ENCODE measurements at places on chromosomes 6 and 20.
A peak's percentile ranks its signal among the peaks of the same experiment; 100 is the strongest.

GRCh38 chr20:5845681-5846615 lies 95.7 kb downstream of the SHLD1 start:
- DNase-seq, result no peak

- no peak for DNase-seq
Measured at GRCh38 chr20:50039706-50040431, 57.1 kb downstream of the SNAI1 start.

DNA sequence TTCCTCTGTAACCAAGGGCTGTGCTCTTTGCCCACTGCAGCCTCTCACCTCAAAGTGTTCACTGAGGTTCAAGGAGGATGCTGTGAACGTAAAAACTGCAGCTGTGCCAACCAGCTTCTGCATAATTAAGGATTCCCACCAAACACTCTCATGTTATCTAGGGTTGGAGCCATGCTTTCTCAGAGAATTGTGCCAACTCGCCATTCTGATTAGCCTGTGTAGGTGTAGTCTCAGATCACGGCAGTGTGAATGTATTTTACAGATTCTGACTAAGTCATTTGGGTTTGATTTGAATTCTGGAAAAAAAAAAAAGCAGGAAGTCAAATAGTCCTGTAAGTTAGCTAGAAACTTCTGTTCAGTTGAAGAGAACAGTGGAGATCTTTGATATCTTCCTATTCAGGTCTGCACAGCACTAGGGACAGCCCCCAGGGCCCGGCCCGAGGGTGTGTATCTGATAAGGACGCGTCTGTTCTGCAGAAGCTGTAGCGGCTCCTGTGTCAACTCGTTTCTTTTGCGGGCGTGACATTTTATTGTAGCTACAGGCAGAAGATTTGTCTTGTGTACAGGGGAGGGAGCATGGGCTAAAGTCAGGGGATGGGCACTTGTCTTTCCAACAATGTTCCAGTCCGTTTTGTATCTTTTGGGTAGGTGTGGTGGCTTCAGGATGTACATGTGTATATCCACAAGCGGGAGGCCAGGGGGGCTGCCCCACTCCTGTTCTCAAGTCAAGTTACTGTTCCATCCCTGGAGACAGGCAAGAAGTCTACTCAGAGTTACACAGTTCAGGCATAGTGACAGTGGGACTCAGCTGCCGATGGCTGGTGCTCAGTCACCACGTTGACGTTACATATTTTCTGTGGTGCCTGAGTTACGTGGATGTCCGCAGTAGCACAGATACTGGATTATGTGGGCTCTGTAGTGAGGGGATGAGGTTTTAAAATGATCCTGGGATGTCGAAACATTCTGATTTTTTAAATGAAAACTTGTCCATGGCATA lies 12.4 kb downstream of the IRF4 start:
- no peak for DNase-seq

- no peak for DNase-seq
Measured at GRCh38 chr20:51383891-51384510, 158.5 kb downstream of the NFATC2 start.

- DNase-seq, result no peak
Measured at GRCh38 chr6:45609141-45609638, 231.5 kb upstream of the SUPT3H start.

DNA sequence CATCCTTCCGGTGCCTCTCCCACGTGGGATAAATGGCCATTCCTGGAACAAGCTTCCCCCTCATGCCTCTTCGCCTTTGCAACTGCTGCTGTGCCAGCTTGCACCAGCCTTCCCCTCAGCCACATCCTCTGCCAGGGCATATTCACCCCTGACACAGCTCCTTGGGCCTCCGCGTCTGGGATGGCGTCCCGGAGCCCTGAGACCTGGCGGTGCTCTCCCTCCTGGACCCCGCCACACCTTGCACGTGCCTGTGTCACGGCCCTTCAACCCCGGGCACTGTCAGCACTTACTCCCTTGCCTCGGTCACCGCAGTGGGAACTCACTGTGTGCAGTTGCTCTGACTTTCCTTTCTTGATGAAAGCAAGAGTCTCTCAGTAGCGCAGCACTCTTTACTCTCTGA lies 13.2 kb downstream of the BPHL start:
- DNase-seq, result no peak

DNA sequence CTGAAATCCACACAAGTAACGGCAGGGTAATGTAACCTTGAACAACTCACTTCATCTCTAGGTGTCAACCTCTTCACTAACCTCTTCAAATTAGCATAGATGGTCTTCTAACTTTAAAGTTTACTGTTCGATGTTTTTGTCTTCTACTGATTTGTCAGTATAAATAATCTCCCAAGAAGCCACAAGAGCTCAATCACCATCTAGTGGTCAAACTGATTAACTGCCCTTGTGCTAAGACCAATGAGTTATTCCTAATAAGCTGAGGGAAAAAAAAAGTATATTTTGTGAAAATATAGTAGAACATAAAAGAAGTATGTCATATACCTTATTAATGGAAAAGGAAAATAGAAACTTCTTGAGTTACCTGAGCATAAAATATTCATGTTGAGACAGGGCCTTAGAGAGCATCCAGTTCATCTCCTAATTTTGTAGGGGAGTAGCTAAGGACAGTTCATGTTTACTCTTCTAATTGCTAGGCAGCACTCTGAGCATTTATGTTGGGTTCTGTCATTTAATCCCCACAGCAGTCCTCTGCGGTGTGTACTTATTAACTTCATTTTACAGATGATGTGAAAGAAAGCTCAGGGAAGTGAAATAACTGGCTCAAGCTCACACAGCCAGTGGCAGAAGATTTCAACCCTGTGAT lies 317.1 kb downstream of the ESR1 start:
- DNase-seq, result peak; percentile 70

DNA sequence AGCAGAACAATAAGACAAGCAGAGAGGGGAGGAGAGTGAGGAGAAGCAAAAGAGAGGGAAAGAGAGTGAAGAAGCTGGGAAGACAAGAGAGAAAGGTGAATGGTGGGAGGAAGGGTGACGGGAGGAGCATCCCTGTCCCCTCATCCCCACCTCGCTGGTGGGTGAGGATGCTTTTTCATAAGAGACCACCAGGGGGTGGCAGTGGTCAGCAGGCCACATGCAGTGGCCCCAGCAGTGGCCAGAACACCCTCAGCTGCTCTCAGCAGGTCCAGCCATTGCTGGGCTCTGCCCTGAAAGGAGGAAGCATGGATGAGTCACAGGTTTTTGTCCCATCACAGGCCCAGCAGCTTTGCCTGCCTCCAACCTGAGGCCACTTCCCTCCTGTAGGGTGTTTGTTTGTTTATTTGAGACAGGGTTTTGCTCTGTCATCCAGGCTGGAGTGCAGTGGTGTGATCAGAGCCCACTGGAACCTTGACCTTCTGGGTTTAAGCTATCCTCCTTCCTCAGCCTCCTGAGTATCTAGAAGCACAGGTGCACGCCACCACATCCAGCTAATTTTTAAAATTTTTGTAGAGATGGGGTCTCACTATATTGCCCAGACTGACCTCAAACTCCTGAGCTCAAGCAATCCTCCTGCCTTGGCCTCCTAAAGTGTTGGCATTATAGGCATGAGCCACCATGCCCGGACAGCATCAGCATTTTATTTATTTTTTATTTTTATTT lies 24.0 kb downstream of the FGD2 start:
- DNase-seq, result peak; percentile 84

DNA sequence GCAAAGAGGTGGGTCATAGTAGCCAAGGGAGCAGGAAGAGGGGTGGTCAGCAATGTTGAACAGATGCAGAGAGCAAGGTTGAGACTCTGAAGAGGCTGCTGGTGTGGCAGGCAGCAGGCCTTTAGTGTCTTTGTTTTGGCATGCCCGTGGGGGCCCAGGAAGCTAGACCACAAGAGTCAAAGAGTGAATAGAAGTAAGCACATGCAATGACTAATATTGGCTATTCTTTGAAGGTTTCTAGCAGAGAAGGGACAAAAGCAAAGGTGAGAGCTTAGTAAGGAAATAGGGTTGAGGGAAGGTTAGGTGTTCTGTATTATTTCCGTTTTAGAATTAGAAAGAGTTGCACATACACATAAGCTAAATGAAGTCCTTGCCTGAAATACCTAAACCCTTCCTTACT lies 18.8 kb downstream of the TDRD6 start:
- no peak for DNase-seq

DNA sequence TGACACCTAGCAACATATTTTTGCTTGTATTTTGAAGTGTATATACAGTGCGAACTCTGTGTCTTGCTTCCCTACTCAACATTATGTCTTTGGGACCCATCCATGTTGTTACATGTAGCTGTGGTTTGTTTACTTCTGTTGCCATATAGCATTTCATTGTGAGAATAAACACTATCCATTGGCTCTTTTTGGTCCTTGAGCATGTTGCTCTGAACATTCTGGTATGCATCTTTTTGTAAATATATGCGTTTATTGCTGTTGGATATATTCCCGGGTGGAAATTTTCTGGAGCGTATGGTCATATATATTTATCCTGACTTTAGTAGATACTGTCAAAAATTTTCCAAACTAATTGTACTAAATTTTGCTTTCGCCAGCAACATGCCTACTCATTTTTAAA lies 222.5 kb upstream of the SPTLC3 start:
- DNase-seq, result no peak

DNA sequence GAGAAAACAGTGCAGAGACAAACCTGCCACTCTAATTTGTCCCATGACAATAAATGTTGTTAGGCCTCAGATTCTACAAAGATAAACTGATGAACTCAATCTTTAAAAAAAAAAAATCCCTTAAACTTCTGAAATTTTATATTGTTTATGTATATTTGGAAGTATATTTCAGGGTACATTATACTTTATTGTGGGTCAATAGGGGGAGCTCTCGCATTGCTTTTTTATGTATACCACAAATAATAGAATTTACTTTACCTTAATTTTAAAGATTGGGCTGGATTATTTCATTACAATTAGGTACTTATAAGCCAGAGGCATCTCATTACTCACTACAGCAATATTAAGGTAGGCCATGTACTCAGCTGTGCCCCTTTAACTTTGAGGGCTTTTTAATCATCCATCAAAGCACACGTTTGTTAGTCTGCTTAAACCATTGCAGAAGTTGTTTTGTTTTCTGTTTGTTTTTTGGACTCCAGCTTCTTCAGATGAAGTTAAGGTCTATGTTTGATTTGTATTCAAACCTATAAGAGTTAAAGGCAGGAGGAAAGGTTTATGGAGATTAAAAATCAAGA lies 56.3 kb upstream of the EYA4 start:
- DNase-seq, result peak; percentile 36

- DNase-seq, result no peak
Measured at GRCh38 chr6:11327961-11328360, 95.5 kb upstream of the NEDD9 start.

GRCh38 chr20:33407251-33407650 lies 5.9 kb upstream of the CDK5RAP1 start:
- DNase-seq, result no peak

GRCh38 chr6:140671926-140672325 lies 1297.5 kb upstream of the CITED2 start:
- no peak for DNase-seq

- DNase-seq, result no peak
Measured at GRCh38 chr6:48229841-48230240, 118.8 kb upstream of the PTCHD4 start.

GRCh38 chr6:77707603-77708002 lies 54.8 kb downstream of the MEI4 start:
- no peak for DNase-seq

GRCh38 chr6:136365776-136366354 lies 76.2 kb upstream of the BCLAF1 start:
- no peak for DNase-seq

DNA sequence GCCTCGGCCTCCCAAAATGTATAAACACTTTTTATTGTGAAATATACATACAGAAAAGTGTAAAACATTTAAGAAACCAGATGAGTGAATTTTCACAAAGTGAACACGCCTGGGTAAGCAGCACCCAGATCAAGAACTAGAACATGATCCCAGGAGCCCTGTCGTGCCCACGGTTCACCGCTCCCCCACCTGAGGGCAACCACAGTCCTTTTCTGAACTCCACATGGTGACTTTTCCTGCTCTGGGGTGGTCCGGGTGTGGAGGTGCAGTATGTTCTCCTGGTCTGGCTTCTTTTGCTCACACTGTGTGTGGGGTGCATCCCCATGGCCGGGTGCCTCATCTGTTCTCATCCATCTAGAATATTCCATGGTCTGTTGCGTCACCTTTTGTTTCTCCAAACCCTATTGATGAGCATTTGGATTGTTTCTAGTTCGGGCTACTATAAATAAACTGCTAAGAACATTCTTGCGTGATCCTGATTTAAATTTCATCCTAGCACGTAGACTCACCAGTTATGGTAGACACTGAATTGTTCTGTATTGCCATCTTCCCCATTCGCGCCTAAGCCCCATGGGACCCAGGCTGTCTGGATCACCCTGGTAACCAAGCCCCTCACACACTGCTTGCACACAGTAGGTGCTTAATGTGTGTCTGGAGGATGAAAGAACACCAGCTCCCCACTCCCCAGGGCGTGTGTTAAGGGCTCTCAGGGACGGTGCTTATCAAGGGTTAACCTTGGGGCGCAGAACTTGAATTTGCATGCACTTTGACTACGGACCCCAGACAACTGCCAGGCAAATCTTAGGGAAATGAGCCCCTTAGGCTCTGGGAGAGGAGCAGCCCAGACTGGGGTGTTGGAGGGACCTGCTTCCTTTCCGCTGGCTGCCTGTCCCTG lies 56.2 kb downstream of the CTCFL start:
- no peak for DNase-seq

GRCh38 chr6:102114402-102114801 lies 720.9 kb downstream of the GRIK2 start:
- peak; percentile 10 for DNase-seq

DNA sequence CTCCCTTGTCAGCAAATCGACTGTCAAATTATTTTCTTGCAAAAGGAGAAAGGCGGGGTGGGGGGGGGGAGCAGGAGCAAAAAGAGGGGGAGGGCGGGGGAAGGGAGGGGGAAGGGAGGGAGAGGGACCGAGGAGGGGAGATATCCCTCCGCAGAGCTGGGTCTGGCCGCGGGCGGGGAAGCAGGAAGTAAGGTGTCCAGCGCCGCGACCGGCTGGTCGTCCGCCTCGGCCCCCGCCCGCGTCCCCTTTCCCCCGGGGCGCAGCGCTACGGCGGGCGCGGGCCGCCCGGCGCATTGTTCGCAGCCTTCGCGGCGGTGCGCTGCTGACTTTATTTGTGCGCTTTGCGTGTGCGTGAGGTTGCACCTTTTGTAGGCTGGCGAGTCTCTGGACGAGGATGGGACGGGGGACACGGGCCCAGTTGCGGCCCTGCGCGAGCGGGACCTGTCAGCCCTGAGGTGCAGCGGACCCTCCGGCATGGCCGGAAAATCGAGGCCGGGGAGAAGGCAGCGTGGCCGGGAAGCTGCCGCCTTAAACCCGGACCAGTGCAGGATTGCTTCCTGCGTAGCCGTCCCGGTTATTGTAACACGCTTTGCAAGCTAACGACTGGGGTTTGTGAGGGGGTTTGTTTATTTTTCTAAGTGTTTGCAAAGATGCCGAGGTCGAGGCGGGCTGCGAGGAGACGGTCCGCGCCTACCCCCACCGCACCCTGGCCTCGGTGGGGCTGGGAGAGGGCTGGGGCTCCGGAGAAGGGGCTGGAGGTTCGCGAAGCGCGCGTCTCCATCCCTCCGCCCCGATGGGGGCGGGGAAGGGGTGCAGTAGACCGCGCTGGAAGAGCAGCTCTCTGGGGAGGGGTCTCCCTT lies 675 bp upstream of the TRERF1 start:
- peak; percentile 55 for DNase-seq
